ENCODE measurements at places on chromosomes 2 and 18.

DNA sequence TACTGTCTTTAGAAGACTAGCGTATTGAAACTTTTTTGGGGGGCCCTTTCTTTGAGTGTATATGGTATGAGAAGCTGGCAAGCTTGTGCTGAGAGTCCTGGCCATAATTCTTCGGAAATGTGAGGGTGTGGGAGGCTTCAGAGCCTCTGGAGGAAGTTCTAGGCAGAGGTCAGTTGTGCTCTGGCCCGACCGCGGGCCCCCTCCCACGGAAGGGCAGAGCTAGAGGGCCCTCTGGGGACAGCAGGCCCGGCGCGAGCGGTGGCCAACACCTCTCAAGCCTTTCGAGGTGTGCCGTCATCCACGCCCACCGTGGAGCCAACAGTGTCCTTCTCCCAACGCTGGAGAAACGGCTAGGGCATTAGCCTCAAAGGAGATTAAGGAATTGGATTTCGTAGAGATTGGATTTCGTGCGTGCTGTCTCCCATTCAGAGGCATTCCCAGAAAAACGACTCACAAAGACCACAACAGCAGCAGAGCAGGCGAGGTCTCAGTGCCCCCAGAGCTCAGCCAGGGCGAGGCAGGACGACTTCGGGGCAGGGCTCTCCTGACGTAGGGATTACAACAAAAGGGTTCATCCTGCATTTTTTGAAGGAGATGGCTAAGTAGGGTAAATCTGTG is 2.2 kb upstream of the MTCL1 start:
- no peak for DNase-seq

- DNase-seq, result no peak
These were observed 5.7 kb upstream of the GAL3ST2 start for GRCh38 chr2:241770936-241771285.

GRCh38 chr2:102273619-102274211 is 37.6 kb upstream of the IL1RL1 start:
- no peak for DNase-seq

- no peak for DNase-seq
These were observed 62.5 kb upstream of the ACVR1C start for GRCh38 chr2:157691131-157691530.

DNA sequence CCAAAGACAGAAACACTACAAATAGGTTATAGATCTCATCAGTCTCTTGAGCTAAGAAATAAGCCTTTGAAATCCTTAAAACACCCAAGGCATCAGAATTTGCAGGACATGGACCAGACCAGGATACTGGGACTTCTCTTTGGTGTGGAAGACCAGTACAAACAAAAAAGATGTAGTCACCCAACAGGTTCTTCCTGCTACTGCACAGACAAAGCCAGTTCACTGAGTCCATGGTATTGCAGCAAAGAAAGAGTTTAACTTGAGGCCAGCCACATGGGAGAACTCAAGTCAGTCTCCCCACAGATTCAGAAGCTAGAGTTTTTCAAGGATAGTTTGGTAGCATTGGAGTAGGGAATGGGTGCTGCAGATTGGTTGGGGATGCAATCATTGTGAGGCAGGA is 169.6 kb upstream of the NDUFV2 start:
- no peak for DNase-seq

GRCh38 chr2:216056739-216057138 is 24.9 kb downstream of the PECR start:
- DNase-seq, result no peak

GRCh38 chr2:225948903-225949302 is 549.4 kb downstream of the NYAP2 start:
- no peak for DNase-seq

DNA sequence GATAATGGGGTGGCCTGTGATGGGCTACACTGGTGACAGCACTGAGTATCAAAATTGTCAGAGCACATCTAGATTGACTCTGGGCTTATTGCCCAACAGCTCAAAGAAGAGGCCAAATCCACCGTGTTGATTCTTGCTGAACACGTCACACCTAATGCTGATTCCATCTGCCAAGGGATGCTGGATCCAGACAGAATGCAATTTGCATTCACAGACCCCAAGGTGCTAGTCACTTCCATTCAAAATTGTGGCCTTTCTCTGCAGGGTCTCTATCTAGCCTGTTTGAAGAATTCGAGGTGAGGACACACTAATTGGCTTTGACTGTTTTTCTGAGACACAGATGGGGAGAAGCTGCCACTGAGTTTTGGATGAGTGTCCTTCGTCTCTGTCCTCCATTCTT is 13.5 kb upstream of the GPR39 start:
- no peak for DNase-seq

DNA sequence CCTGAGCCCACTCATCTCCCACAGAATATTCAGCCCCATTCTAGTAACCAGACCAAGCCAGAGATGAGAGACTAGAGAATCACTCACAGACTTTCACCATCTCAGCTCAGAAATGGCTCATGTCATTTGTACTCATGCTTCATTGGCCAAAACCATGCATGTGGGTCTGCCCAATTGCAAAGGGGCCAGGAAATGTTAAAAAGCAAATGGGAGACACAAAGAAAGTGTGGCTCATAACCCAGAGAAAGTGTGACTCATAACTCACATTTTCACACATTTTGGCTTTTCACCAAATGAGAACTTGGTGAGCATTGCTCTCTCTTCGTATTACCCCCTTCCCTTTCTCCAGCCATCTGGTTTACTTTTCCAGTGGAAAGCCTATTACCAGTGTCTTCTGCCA is 66.2 kb downstream of the MDH1 start:
- no peak for DNase-seq

- no peak for DNase-seq
These were observed 810.5 kb downstream of the SLC4A3 start for GRCh38 chr2:220437938-220438337.

- no peak for DNase-seq
These were observed 24.3 kb downstream of the CERS6 start for GRCh38 chr2:168480356-168480755.

- no peak for DNase-seq
These were observed 27.1 kb upstream of the SCYGR1 start for GRCh38 chr2:227414846-227415245.

DNA sequence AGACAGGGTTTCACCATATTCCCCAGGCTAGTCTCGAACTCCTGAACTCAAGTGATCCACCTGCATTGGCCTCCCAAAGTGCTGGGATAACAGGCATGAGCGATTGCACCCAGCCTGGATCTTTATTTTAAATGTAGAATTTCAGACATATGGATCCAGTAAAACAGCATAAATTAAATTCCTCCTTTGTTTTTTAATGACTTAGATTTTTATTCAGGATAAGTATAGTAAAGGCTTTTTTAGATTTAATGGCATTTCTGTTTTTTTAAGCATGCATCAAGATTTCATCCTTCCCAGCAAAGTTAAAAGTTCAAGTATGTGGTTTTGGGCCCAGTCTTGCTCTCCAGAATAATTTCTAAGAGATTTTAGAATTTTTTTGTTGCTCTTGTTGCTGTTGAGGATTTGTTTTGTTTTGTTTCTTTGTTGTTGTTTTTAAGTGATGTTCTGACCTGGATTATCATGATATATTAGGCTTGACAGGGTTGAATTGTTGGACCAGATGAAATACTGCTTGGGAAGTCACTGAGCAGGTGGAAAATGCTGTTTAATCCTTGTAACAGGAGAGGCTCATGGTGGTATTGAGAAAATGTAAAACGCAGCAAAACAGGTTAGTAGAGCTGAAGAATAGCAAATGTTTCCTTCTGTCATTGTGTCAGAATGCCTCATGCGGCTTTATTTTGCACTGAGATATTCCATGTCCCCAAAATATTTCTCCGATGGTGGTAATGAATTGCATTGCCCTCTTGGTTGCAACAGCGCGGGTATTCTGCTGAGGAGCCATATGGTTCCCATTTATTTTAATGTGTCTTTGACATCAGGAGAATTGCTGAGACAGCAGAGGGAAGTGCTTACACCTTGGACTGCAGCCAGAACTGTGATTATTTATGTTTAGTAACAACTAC is 147.9 kb downstream of the GALNT3 start:
- no peak for DNase-seq

DNA sequence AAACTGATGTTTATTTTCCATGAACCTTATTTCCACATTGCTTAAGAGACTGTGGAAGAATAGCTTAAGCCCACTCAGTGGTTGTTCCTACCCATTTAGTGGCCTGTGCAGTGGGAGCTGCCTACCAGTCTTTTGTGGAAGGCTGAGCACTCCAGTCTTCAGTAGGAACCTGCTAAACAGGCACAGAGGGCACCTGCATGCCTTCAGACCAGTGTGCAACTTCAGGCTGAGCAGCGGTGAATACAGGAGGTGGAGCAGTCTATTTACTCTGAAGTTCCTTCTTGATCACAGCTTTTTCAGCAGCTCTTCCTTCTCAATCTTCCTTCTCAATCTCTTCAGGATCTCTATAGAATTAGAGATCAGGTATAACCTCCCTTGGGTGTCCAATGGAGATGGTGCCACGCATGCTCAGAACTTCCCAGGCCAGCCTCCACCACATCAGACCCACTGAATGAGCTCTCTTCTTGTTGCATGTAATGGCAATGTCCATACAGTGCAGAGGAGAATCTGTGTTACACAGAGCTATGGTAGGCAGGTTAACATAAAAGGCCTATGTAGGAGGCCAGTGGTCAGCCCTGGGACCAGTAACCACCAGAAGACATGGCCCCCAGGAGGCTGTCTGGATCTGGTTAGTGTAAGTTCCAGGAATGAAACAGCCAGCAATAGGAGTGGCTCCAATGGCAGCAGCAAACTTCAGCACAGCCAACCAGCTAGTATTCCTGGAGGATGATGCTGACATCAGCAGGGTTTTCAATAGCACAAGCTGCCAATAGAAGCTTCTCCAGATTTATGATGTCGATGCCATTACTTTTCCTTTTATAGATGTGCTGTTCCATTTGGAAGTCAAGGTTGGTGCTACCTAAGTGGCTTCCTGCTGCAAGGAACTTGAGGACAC is 47.9 kb upstream of the MAT2A start:
- DNase-seq, result no peak

GRCh38 chr18:29874519-29875098 is 1167.9 kb downstream of the DSC3 start:
- no peak for DNase-seq

DNA sequence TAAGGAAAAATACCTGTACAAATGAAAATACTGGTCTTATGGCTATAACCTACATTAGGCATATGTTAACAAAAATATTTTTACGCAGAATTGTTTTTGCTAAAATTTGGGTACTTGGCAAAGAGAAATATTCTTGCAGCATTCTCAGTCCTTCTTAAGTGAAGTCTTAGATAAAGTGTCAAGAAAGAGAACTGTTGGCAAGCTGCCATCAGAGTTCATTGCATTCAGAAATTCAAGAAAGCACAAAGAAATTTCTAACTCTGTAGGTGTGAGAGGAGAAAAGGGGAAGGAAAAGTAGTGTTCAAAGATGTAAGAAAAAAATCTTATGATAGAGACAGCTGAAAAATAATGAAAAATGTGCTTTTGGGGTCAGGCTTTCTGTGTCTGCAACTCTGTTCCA is 86.7 kb downstream of the IRS1 start:
- DNase-seq, result no peak

- DNase-seq, result no peak
These were observed 209.5 kb downstream of the DPP10 start for GRCh38 chr2:114651933-114652332.

DNA sequence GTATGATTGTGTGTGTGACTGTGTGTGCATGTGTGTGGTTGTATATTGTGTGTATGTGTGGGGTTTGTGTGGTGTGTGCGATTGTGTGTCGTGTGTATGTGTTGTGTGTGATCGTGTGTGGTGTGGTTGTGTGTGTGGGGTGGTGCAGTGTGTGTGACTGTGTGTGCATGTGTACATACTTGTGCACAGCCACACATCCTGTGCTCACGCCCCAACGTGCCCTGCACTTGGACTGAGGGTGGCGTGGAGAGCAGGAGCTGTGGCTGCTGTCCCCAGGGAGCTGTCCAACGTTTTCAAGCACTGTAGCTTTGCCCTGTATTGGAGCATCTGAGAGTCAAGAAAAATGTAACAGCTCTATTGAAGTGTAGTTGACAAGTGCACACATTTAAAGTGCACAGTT is 243.2 kb upstream of the HDAC4 start:
- DNase-seq, result no peak

DNA sequence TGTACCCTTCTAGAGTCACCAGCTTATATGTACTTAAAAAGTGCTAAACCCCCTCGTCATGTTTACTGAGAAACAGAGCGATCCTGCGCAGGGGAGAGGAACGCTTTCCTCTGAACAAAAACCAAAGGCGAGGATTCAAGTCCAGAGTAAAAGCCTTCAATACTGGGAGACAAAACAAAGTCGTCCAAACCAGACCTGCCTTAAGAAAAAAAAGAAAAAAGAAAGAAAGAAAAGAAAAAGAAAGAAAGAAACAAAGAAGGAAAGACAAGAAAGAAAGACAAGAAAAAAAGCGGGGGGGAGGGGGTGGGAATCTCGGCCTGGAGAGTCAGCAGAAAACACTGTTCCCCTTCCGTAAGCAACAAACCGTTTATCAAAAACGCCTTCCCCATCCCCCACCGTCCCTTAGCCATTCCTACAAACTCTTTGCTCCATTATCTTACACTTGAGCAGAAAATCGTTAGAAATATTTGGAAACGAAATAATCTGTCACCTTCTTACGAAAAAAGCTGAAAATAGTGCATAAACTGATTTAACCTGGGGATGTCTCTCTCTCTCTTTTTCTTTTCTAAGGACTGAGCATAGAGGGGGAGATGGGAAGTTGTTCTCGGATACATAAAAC is 3.3 kb downstream of the PTGR3 start:
- DNase-seq, result no peak

DNA sequence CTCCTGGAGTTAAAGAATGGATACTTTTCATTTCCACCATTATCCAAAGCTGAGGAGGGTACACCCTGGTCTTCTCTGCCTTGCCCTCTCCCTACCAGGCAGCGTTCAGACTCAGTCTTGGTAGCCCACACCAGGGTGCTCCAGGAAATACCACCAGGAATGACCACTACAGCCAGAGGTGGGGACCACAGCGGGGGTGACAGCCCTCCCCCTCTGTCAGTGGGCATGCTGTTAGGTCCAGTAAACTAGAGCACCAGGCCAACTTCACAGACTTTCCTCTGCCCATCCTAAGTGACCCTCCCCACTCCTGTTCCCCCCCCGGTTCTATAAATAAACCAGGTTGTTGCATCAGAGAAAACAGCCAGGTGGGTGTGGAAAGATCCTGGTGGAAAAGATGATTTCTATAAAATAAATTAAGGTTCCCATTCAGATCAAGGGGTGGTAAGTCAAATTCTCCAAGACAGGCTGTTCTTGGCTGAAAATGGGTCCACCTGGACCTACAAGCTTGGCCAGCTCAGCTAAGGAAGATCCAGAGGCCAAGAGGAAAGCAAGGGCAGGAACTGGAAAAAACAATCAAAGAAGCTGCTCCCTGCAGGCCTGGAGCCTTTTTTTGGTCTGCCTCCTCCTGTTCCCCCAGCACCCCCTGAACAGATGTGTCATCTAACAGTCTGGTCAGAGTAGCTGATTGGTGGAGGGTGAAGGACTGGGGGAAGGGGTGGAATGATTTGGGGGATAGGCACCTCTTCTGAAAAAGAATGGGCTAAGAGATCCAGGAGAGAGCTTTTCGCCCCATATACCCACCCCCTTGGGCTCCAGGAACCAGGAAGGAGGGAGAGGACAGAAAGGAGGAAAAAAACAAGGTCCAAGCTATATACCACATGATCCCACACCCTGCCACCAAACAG is 2.3 kb downstream of the RAB11FIP5 start:
- DNase-seq, result no peak

- no peak for DNase-seq
These were observed 52.9 kb downstream of the SCG2 start for GRCh38 chr2:223549215-223549614.

All from stimulated activated CD8-positive, alpha-beta memory T cell treated with anti-CD3 and anti-CD28 coated beads, Interleukin-15, amount 100 ng/mL, for 1 hour (primary cell).